ENCODE measurements at places on chromosomes 11 and 22. TPM values are rescaled to one million over a fixed set of nuclear protein-coding genes. Genes with fewer than 3 reads are reported as not detected.

DNA sequence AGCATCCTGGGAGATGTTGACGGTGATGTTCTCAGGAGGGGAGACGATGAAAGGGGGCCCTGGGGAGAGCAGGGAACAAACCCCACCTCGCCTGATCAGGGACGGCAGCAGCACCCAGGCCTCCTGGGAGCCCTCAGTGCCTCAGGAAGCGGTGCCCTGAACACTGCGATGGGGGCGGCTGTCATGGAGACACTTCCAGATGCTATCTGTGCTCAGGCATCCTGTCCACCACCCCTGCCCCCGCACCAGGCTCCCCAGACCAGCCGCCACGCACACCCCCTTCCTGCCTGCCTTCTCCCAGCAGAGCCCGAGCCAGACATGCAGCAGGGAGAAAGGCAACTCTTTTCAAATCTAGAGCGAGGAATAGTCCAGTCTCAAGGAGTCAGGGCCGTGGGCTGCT lies 20.6 kb downstream of the IGSF9B start:
- no peak for DNase-seq

GRCh38 chr11:95508219-95508890 lies 277.4 kb upstream of the SESN3 start:
- no peak for DNase-seq

DNA sequence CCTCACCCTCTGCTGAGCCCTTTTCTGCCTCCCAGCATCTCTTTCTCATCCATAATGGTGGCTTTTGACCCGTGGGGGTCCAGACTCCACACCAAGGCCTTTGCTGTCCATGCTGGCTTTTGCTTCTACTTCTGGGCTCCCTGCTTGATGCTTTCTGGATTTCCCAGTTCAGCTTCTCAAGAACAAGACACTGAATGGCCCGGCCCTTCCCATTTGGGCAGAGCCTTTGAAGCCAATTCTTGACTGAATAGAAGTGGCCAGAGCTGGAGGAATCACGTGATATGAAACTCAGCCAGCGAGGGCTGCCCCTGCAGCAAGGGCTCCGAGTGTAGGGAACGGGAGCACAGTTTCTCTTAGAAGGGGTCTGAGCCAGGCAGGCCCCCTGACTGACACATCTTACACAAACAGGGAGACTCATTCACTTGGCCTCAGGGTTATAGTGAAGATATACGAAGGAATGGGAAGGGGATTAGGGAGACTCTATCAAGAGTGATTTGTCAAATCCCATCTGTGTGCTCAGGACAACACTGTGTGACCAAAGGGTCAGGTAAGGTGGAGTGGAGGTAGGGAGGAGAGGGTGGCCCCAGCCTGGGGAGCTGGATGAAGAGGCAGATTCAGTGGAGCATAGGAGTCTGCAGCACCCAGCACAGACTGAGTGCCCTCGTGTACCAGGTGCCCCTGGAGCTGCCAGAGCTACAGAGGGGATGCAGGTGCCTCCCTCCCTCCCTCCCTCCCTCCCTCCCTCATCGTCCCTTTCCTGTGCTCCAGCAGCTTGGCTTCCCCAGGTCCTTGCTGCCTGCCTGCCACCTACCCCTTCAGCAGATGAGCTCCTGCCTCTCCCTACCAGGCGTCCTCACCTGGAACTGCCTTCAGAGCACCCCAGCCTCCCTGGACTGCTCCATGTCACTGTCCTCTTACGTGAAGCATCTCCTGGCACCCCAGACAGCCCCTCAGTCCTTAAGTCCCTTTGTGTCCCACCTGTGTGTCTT lies 106.0 kb downstream of the TRIM29 start:
- no peak for DNase-seq

DNA sequence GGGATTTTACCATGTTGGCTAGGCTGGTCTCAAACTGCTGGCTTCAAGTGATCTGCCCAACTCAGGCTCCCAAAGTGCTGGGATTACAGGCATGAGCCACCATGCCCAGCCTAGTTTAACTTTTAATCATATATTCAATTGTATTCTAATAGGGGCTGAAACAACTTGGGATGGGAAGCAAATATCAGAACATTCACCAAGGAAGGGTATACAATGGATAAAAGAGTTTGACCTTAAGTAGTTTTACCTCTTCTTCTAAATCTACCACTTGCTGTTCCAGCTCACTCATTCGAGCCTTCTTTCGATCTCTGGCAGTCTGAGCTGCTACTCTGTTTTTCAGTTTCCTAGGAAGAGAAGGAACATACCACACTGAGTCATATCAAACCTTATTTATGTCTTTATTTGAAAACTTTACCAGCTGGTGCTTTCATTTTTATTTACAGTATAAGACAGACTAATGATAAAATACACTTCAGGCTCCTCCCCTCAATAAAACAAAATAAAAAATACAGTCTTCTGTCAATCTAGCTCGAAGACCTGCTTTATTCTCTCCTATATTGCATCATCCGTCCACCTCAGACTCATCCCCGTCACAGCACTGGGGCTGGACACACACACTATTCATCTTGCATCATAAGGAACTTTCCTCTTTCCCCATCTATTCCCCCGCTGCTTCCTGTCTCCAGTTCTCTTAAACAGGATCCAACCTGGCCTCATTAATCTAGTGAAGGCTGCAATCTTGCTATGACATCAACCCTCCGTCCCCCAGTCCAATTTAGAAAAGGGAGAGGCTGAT lies 1.4 kb downstream of the XBP1 start:
- no peak for DNase-seq

- DNase-seq, result peak; percentile 76
Measured at GRCh38 chr11:114091516-114092397, 32.2 kb downstream of the ZBTB16 start.

- no peak for DNase-seq
Measured at GRCh38 chr11:84044706-84045105, 758.5 kb upstream of the CCDC90B start.

DNA sequence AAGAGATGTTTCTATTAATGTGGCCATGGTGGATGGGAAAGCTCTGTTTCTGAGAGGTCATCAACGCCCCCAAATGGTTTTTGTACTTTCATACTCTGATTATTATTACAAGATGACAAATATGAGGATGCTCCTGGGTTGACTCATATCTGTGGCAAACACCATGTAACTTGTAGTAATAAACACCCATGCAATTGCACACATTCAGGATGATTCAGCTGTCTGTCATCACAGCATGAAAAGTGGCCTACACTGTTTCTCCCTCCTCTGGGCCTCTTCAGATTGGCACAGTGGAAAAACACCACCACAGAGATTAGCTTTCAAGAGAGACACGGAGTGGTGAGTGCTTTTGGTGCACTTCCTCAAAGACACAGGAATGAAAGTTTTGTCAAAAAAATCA lies 85.4 kb downstream of the MTNR1B start:
- no peak for DNase-seq

GRCh38 chr22:18068381-18068988 lies 9.3 kb upstream of the PEX26 start:
- DNase-seq, result no peak

- DNase-seq, result no peak
Measured at GRCh38 chr11:2762451-2762850, 62.7 kb upstream of the KCNQ1OT1 start.

DNA sequence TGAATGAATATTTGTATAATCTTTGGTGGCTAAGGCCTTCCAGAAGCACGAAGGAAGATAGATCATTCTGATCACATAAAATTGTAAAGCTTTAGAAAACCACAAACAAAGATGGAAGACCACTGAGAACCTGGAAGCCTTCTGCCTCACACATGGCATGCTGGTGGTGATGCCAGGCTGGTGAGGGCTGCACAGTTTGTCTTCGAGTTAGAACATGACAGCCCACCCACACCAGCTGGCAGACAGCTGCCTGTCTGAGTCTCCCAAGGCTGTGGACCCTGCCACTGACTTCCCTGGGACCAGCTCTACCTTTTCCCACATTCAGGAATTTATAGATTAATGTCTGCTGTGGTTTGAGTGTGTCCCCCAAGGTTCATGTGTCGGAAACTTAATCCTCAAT lies 48.8 kb upstream of the B3GAT1 start:
- DNase-seq, result no peak

- DNase-seq, result no peak
Measured at GRCh38 chr11:60872961-60873524, 5.7 kb downstream of the ZP1 start.

DNA sequence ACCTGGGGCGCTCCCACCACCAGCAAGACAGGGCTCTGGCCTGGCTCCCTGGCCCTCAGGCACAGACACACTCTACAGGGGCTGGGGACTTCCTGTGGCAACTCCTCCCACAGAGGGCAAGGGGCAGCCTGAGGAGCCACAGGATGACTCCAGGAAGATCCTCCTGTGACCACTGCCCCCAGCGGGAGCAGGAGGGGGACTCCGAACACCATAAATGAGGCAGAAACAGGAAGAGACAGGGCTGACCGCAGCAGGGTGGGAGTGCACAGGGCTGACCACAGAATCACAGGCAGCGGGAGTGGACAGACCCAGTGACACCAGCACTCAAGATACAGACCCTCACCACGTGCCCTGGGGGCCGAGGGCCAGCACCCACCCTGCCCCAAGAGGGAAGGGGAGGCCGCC lies 10.8 kb downstream of the ARAP1 start:
- peak; percentile 31 for DNase-seq

GRCh38 chr11:44621140-44621681 lies 55.7 kb downstream of the CD82 start:
- peak; percentile 90 for DNase-seq

- no peak for DNase-seq
Measured at GRCh38 chr11:77174559-77174958, 46.5 kb downstream of the MYO7A start.

- no peak for DNase-seq
Measured at GRCh38 chr22:17629173-17629489, 582 bp upstream of the ATP6V1E1 start.

DNA sequence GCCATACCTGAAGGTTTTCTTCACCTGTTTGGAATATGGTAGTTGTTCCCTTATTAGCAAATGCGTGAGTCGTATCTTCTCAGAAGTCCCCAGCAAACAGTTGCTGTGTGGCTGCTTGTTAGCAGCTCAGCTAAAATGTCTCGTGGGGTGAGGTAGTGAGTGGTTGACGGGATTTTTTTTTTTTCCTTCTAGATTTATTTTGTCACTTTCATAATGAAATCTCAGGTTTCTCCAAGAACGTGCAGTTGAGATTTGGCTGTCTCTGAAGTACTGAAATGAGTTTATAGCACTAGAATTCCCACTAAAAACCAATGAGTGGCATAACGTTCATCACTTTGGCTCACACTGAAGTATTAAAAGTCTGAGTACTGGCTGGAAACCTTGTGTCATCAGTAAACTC lies 16.8 kb downstream of the RCN1 start:
- DNase-seq, result no peak

DNA sequence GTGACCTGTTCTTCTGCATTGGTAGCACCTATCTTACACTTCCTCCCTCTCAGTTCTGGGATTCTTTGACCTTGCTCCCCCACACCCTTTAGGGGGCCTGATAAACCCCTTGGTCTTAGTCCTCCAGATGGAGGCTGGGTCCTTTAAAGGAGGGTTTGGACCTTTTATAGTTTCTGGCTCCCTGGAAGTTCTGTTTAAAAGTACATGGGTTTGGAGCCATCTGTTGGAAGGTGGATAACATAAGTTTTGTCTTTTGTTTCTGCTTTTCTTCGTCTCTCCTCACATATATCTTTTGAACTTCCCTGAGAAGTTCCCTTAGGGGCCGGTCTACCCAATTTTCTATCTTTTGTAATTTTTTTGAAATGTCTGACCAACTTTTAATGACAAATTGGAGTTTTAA lies 17.9 kb upstream of the HYLS1 start:
- DNase-seq, result no peak

GRCh38 chr11:32115446-32115845 lies 24.6 kb downstream of the RCN1 start:
- DNase-seq, result no peak

DNA sequence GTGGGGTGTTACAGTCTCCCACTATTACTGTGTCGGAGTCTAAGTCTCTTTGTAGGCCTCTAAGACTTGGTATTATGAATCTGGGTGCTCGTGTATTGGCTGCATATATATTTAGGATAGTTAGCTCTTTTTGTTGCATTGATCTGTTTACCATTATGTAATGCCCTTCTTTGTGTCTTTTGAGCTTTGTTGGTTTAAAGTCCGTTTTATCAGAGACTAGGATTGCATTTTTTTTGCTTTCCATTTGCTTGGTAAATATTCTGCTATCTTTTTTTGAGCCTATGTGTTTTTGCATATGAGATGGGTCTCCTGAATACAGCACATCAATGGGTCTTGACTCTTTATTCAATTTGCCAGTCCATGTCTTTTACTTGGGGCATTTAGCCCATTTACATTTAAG lies 97.6 kb downstream of the PDE3B start:
- DNase-seq, result no peak

DNA sequence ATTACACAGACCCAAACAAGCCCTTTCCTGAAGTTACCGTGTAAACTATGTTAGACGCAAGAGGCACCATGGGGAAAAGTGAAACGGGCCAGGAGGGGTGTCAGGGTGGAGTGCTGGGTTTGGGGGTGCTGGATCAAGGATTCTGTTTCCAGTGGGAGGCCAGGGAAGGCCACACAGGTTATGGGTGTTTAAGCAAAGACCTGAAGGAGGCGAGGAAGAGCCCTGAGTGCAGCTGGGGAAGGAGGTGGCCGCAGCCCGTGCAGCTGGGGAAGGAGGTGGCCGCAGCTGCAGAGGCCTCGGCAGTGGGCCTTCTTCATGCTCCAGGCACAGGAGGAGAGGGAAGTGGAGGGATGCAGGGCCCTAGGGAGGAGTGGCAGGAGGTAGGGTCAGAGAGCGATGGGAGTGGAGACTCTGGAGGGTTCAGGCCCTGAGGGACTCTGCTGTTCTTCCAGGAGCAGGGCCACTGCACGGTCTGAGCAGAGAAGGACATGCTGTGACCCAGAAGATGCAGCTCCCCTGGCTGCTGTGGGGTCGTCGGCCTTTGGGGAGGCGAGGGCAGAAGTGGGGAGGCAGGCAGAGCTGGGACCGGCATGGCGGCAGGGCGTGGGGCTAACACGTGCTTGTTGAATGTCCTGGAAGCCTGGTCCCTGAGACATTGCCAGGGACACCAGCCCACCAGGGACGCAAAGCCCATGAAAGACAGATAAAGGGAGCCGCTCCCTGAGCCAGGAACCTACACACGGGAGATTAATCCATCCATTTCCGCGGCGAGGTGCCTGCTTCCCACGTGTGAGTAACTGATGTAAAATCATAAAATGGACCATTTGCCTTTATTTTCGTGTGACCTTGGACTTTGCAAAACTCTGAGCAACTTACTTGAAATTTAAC lies 1049.1 kb downstream of the BRD1 start:
- no peak for DNase-seq

- DNase-seq, result no peak
Measured at GRCh38 chr22:28981818-28982499, 79.7 kb downstream of the C22orf31 start.

GRCh38 chr11:78189851-78190250 lies 1.1 kb downstream of the USP35 start:
- no peak for DNase-seq

DNA sequence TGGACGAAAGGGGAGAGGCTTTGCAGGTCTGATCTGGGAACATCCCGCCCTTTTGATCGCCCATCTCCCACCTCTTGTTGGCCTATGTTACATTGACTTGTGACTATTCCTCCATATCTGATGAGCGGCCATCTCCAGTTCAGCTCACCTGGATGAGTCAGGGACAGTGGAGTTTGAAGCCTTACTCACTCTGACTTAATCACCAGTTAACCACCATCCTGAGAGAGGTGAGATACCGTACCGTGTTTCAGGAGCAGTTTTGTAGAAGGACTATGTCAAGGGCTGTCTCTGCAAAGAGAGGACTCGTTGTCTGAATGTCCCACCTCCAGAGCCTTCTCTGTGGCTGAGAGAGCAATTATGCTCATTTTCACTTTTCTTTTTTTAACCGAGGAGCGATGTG lies 771.7 kb downstream of the NTM start:
- no peak for DNase-seq

Gene DRAP1
- 101 TPM for total RNA-seq

Gene DRD4
- 0.63 TPM for total RNA-seq

Gene POTEH
- not detected for total RNA-seq

Gene RCN1
- 167 TPM for total RNA-seq

Gene P2RX3
- 15.5 TPM for total RNA-seq

Gene CSKMT
- total RNA-seq, result 60.0 TPM
